ENCODE measurements at places on chromosomes 7 and 10.
A peak's percentile ranks its signal among the peaks of the same experiment; 100 is the strongest.

DNA sequence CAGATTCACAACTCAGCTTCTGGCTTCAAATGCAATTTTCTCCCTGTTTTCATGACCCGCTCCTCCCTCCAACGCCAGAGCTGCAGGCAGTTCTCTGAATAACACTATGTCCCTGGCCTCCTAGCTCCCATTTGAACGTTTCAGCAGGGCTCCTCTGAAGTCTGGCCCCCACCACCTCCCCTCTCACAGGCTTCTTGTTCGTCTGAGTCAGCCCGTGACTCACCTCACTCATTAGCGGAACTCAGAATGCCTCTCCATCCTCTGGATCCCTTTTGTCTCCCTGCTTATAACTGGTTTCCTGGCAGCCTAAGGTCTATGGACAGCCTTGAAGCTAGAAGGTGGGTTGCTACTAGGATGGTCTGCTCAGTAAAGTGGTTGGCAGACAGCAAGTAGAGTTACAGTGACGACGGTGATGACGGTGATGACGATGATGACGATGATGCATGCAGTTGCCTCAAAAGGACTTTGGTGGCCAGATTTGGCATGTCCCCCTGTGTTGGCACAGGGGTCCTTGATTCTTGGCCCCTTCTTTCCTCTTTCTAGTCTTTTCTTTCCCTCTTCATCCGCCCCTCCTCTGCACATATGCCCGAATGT, 83.3 kb upstream of the MKLN1 start:
- DNase-seq = peak; percentile 57

GRCh38 chr7:24229481-24230226, 54.3 kb upstream of the NPY start:
- no peak for DNase-seq

GRCh38 chr10:94546049-94546900, 687 bp downstream of the HELLS start:
- peak; percentile 10 for DNase-seq

- DNase-seq = no peak
These were observed 45.4 kb downstream of the FAM53B start for GRCh38 chr10:124698545-124699469.

DNA sequence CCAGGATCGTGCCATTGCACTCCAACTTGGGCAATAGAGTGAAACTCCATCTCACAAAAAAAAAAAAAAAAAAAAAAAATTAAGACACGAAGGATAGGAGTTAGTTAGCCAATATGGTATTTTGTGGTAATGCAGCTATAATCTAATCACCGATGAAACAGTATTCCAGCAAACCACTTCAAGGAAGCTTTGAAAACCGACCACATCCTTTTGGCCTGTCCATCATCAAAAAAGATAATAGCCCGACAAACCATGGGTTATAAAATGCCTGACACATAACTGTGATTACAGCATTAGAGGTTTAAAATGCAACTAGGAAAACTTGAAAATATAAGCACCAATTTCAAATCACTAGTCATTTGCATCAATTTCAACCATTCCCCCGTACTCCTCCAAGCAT, 728.6 kb upstream of the C7orf33 start:
- no peak for DNase-seq

DNA sequence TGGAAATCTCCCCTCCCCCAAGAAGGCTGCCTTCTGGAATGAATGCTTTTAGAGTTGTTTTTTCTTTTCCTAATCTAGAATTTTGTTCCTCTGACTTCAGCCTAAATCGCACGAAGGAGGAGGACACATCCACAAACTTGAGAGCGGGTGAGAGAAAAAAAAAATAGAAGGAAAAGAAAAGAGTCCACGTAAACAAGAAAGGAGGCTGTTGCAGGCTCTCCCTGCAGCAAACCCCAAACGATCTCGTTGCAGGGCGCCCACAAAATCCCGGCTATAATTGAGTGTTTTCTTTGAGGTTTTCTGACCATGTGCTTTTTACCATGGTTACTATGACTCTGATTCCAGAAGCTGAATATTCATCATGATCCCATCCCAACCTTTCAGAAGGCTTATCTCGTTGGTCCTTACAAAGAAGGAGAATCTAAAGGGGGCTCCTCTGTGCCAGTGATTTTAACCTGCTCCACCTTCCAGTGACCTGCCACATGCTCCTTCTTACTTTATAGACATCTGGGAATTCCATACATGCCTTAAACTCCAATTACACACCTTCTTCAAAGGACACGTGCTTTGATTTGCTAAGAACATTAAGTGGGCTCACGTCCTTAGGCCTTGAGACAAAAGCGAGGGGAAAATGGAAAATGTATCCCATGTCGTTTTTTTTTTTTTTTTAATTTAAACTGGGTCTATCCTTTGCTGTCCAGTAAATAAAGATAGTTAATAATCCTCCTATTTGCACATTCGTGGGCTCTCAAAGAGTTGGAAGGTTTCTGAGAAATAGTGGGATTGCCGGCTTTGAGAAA, 5.8 kb downstream of the TWIST1 start:
- DNase-seq = no peak

DNA sequence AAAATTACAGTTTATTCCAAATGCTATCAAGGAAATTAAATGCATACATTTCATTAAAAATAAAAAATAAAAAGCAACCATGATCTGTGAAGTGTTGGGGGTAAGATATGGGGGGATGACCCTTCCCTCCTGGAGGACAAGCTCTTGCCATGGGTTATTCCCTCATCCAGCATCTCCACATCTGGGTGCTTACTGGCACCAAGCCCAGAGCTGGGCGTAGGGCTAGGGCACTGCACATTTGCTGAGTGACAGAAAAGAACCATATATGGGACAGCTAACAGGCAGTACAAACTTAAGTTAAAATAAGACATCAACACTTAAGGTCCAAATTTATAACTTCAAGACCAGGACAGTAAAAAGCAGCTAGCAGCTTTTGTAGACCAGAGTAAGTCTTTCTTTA, 10.2 kb downstream of the CCDC6 start:
- no peak for DNase-seq

- DNase-seq = peak; percentile 81
These were observed 70.3 kb upstream of the KMT2E start for GRCh38 chr7:104943502-104944343.

GRCh38 chr10:43250615-43251418, 16.0 kb downstream of the RASGEF1A start:
- DNase-seq = no peak

DNA sequence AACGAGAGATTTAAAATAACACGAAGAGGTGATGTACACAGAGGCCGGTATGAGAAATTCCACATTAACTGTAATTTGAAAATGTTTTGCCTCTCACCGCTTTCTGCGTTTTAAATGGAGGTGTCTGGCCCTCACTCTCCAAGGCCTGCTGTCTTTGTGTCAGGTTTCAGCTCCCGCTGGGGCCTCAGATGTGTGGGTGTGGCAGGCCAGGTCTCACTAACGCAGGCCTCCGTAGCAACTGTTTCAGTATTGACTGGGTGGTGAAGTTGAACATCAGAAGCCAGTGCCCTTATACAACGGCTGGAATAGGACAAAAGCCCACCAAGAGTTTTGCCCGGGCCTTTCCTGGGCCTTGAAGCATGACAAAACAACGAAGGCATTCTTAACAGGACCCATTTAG, 303.1 kb downstream of the ADARB2 start:
- no peak for DNase-seq

- DNase-seq = no peak
These were observed at the start of gene INA for GRCh38 chr10:103276896-103277712. TSS of gene INA (plus strand) at chr10:103277138. CDS start at chr10:103277212, 74 bp downstream.

DNA sequence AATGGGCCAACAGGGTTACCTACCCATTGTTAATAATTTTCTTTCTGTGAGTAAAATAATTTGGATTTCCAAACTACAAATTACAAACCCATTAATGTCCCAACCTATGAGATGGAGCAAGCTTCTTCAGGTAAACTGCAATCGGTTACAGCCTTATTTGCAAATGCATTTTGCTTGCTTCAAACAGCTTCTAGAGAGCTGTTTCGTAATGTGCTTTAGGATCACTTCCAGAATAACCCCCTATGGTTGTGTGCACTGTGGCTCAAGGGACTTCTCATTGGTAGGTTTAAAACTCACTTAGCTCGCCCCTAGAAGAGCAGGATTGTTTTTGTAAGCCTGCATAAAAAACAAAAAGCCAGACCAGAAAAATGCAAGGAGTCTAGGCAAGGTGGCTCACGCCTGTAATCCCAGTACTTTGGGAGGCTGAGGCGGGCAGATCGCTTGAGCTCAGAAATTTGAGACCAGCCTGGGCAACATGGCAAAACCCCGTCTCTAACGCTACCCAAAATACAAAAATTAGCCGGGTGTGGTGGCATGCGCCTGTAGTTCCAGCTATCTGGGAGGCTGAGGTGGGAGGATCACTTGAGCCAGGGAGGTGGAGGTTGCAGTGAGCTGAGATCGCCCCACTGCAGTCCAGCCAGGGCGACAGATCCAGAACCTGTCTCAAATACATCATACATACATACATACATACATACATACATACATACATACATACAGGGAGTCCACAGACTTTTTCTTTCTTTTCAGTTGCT, 3.3 kb upstream of the MAP3K8 start:
- no peak for DNase-seq
